Lung (tissue), 17 donors: ENCODE measurements at places on chromosomes 4 and X.

DNA sequence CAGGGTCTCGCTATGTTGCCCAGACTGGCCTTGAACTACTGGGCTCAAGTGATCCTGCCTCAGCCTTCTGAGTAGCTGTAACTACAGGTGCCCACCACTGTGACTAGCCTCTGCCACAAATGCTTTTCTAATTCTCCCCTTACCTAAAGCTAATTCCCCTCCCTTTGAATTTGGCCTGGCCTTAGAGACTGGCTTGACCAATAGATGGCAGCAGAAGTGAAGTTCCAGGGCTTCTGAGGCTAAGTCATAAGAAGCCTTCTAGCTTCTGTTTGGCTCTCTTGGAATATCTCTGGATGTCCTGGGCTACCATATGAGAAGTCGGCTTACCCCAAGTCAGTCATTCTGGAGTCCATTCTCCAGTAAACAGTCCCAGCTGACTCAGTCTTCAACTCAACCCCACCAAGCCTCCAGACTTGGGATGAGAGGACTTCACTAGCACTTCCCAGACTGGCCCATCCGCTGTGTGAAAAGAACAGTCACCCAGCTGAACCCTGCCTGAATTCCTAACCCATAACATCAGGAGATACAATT is 61.0 kb downstream of the HPRT1 start:
- DNase-seq: no peak

- DNase-seq: no peak
These were observed 84.4 kb downstream of the JAKMIP1 start for GRCh38 chr4:6115746-6116586.

DNA sequence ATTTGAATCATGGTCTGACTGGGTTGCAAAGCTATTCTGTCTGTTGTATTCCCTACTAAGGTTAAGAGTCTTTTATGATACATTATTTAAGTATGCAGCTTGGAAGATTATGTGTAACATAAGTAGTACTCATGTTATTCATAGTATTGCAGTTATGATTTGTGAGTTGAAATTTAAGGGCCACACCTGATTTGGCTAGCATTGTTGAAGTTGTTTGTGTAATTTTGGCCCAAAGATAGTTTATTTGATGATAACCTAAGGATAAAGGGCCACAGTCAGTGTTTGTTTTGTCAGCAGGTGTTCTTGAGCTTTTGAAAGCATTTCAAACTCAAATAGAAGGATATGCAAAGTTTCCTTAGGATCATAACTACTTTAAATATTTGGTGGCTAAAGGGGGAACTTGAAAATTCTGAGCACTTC is 38.9 kb downstream of the NUDT9 start:
- peak; percentile 6 for DNase-seq

GRCh38 chrX:112704187-112704586 is 24.4 kb upstream of the LHFPL1 start:
- DNase-seq: no peak

GRCh38 chrX:9865804-9866472 is 79.7 kb downstream of the SHROOM2 start:
- DNase-seq: no peak

DNA sequence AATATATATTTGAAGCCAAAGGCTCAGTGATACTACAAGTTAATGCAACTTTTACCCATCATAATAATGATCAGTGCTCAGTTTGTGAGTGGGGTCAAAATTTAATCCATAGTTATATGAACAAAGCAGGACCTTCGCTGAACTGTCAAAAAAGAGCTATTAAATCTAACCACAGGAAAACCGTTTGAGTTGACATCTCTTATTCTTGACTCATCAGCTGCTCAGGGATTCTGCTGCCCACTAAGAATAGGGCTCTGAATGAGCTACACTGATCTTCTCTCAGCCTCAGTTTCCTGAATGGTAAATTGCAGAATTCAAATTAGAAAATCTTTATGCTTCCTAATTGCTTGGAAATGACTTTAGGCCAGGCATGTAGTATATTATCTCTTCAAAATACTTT is 44.9 kb upstream of the NAP1L5 start:
- DNase-seq: no peak

DNA sequence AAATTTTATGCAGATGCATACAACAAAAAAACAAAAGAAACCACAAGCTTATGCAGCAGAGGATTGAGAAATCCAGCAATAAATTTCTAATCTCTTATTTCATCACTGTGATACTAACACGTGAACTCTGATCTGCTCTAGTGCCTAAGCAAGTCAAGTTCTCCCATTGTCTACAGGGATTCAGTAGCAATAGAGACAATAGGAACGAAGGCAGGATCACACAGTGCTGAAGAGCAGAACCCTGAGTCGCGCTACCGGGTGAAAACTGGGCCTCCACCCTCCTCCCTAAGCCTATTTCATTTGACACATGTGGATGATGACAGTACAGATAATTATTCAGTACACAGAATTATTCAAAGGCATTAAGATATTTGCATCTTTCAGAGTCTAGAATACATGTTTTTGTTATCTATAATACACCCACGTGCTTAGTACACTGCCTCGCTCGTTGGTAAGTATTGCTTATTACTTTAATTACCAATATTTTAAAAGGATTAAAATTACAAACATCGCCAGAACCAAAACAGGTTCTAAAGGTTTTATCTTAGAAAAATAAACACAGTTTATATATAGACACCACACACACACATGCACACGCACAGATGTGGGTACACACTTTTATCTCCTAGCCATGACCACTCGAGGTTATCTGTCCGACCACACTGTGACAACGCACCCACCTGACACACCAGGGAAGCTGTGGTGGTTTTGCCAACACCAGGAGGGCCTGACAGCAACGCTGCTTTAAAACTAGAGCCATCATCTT is 60.1 kb downstream of the RFC1 start:
- no peak for DNase-seq

DNA sequence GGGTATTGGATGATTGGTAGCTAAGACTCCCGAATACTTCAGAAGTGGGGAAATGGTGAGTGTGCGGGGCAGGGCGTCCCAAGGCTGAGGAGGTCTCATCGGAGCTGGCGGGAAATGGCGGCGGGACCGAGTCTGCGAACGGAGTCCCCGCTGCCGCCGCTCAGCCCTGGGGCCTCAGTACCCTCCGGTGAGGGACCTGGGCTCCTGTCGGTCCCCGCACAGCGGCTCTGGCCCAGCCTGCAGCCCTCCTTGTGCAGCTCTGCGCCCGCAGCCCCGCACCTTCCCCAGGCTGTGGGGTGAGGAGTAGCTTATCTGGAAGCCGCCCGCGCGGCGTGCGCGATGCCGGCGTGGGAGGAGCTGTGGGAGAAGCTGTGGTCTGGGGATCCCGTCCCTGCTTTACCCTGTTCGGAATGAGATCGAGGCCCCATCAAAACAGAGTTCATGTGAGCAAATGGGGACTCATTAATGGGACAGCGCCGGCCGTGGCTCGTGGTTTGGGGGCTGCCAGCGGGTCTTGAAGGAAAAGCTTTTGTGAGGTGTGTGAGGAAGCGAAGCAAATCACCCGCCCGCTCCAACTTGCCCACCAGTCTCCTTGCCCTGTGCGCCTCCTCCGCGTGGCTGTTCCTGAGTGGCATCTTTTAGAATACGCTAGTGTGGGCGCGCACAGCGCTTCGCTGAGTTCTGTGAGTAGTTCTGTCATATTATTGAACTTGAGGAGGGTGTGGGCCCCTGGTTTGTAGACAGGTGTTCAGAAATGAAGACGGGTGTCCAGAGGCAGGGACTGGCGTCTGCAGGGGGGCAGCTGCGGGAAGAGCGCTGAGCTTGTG is 531 bp downstream of the ZNF141 start:
- peak; percentile 56 for DNase-seq

- DNase-seq: no peak
These were observed 46.4 kb downstream of the MAMLD1 start for GRCh38 chrX:150409486-150409885.

- no peak for DNase-seq
These were observed 182.0 kb downstream of the ANKRD50 start for GRCh38 chr4:124530464-124531077.

- DNase-seq: peak; percentile 86
These were observed 78.2 kb downstream of the AFAP1 start for GRCh38 chr4:7861440-7861881.

DNA sequence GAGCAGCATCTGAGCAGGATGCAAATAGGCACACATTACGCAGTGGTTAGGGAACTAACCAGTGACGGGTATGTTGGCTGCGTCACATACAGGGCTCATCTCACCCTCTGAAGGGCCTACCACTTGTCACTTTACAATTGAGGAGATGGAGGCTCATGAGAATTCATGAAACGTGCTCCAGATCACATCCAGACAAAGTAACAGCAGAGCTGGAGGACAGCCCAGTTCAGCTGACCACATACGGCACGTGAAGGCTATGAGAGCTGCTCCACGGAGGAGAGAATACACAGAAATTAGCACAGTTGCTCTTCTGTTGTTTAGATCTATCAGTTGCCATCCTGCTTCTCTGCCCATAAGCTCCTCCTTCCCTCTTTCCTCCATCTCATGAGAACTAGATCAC is 78.4 kb downstream of the FAM9B start:
- no peak for DNase-seq

- DNase-seq: peak; percentile 13
These were observed 346.6 kb downstream of the CENPC start for GRCh38 chr4:67198727-67199126.

DNA sequence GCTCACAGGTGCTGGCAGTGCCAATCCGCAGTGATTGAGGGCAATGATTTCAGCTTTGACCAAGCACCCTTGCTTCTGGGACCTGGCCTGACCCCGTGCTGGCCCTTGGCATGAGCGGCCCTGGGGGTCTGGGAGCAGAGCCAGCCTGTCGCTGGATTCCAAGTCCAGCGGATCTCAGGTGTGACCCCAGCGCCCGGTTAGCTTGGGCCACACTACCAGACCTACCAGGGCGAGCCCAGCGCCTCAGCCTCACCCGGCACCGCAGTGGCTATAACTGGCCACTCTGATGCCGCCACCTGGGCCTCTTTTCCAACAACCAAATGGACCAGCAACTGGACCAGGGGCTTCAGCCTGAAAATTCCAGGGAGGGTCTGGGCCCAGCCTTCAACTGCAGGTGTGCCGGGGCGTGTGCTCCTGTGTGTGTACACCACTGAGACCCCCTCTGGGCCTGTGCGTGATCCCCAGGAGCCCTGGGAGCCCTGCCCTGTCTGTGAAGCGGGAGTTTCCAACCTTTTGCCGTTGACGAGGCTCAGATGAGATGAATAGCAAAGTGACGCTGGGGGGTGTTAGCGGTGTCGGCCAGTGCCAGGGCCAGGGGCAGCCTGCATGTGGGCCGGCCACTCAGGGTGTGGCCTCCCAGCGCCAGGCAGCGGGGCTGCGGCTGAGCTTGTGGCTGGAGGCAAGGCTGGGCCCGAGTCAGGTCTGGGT is 658 bp downstream of the SH3TC1 start:
- DNase-seq: no peak

DNA sequence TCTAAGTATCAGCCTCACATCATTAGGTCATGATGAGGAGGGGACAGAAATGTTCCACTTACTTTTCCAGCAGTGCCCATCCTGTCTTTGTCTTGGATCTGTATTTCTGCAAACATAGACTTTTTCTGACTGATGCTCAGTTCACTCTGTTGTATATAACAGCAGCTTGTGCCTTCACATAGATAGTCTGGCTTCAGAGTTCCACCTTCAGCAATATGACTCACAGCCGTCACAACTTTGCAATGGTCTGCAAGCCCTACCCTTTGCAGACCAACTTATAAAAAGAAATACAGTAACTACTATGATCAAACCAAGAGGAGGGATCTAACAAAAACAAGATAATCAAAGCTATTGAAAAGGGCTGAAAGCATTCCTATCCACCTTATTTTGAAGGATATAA is at the start of gene ADH7:
Gene ADH7, minus strand, starts transcription at position 189 of the 400 bp plus-strand sequence. Its CDS starts 109 bp downstream, at position 80.
- no peak for DNase-seq

DNA sequence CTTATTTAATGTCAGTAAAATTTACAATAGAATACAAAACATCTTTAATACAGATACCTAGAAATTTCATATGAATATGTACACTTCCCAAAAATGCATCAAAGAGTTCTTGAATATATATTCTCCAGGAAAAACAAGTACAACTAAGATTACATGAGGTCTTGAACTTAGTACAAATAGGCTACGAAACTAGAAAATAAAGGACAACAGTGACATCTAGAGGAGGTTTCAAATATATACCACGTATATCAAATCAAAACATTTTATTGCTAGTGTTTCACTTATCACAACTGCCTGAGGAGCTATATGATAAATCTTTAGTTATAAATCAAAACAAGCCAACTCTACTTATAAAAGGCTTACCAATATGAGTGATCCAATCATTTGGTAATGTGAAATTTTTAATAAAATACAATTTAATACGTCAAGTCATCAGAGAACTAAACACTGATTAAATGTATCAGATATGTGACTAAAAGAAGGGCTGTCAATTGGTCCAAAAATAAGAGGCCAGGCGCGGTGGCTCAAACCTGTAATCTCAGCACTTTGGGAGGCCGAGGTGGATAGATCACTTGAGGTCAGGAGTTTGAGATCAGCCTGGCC is 36.6 kb downstream of the ANAPC10 start:
- DNase-seq: peak; percentile 84

DNA sequence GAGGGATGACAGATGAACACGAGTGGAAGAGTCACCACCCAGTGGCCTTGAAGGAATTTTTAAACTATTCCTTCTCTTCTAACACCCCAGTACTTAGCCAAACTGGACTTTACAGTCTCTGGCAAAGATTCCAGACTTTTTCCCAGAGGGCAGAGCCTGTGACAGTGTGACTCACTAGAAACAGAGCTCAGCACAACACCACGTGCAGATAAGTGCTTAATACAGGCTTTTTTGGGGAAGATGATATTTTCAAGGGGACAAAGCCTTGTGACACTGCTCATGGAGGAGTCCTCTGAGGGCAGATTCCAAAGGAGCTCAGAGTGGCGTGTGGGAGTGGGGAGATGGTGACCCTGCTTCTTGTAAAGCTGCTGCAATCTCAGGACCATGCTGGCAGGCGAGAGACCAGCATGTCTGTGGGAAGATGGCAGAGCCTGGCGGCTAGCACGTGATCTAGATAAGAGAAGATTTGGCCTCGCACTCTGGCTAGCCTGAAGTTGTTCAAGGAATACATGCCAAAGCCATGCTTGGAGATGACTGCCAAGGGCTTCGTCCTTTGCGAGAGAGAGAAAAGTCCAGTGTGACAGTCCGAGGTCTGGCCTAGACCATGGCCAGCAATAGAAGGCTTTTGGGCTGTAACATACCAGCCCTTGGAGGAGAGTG is 2.4 kb downstream of the RAB33A start:
- DNase-seq: no peak

DNA sequence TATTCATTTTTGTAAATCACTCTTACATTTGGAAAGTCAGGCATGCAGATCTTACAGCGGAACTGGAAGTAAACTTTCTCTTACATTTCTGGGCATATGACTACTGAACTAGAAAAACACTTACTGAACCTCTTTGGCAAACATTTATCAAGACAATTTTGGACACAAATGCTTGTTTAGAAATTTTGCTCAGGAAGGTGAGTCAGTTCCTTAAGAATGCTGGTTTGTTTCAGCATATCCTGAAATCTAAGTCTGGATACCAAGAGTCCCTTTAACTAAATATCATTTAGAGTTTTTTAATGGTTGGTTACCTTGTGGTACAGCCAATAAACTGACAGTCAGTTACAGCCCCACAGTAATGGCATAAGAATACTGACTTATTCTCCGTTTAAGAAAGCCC is 15.0 kb downstream of the SHISA3 start:
- DNase-seq: no peak
